ENCODE measurements at places on chromosomes 5 and 9. TPM values are rescaled to one million over a fixed set of nuclear protein-coding genes. Genes with fewer than 3 reads are reported as not detected.

DNA sequence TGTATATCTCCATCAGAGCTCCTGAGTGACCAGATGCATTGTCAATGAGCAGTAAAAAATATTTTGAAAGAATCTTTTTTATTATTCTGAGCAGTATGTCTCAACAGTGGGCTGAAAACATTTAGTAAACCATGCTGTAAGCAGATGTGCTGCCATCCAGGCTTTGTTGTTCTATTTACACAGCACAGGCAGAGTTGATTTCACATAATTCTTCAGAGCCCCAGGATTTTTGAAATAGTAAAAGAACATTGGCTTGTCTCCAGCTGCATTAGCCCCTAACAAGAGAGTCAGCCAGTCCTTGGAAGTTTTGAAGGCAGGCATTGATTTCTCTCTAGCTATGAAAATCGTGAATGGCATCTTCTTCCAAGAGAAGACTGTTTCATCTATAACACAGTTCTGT lies 25.2 kb upstream of the ENTREP1 start:
- no peak for DNase-seq

- DNase-seq = no peak
Measured at GRCh38 chr9:90737742-90738141, 63.9 kb upstream of the SYK start.

Gene SLC6A7
- not detected for total RNA-seq

Gene GABRA6
- not detected for total RNA-seq

Gene GDNF
- not detected for total RNA-seq

Gene ADGRD2
- not detected for total RNA-seq
